T-helper 1 cell (primary cell): ENCODE measurements at places on chromosomes 2 and 18.

GRCh38 chr2:175282886-175283285 lies 101.4 kb upstream of the ATP5MC3 start:
- no peak for DNase-seq

GRCh38 chr2:85162746-85163301 lies 29.6 kb downstream of the TCF7L1 start:
- DNase-seq, result no peak

DNA sequence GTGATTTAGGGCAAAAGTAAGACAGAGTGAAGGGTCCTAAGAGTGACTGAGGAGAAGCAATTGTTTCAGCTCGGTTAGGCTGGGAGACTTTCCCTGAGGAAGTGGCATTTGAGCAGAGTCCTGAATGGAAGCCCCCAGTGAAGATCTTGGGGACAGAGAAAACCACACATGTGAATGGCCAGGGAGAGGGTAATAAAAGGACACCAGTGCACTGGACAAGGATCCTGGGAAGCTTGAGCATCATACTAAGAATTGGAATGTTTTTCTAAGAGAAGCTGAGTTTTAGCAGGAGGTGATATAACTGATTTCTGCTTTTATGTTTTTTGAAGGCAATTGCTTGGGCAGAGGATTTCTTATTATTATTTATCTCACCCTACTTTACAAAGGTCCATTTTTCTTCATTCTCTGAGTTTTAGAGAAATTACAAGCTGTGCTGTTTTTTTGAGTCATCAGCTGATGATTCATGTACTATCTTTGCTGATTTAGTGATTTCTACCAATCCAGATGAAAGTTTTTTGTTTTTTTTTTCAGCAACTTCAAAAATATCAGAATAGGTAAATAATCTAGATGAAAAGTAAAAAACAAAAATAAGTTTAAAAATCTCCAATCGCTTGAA lies 43.5 kb downstream of the MFSD6 start:
- no peak for DNase-seq

GRCh38 chr2:34567128-34567527 lies 968.0 kb upstream of the FAM98A start:
- no peak for DNase-seq

GRCh38 chr18:79402977-79403722 lies 7.4 kb downstream of the NFATC1 start:
- no peak for DNase-seq

DNA sequence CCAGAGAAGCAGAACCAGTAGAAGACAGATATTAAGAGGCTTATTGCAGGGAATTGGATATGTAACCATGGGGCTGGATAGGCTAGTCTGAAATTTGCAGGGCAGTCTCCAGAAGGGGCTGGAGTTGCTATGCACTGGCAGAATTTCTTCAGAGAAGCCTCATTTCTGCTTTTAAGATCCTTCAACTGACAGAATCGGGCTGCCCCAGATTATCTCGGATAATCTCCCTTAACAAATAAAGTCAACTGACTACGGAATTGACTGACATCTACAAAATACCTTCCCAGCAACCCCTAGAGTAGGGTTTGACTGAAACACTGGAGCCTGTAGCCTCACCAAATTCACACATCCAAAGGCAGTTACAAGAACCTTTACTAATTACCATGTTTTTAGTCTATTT lies 136.4 kb downstream of the SOCS6 start:
- no peak for DNase-seq

- DNase-seq, result no peak
These were observed 54.0 kb upstream of the ITPRID2 start for GRCh38 chr2:181837563-181837962.

GRCh38 chr18:63488160-63488559 lies 11.4 kb downstream of the SERPINB5 start:
- no peak for DNase-seq

GRCh38 chr18:61322265-61322873 lies 10.9 kb upstream of the CDH20 start:
- DNase-seq, result no peak

DNA sequence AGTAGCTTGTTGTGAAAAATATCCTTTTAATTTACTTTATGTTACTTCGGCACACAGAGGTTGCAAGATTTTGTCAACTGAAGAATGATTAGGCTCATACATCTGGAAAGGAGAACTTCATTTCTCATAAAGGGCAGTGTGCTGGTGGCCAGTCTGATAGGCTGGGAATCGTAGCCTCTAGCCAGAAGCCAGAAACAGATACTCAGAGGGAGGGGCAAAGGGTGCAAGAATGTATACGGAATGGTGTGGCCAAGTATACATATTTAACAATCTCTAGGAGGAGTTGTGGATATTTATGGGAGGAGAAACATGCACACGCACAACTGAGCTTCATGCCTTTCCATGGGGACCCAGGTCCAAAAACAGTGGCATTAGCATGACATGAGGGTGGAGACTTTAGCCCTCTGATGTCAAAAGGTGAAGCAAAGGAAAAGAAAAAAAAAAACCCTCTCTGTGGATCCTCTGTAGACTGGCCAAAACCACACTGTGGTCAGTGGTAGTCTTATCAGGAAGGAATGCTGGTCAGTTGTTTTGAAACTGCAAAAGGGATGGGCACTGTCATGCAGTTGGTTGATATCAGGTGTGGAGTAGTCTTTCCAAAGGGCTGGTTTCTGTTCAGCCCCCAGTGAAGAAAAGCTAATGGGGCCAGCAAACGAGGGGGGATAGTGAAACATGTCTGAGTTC lies 34.9 kb upstream of the APCDD1 start:
- no peak for DNase-seq

GRCh38 chr2:71299507-71299906 lies 32.1 kb upstream of the ZNF638 start:
- no peak for DNase-seq

DNA sequence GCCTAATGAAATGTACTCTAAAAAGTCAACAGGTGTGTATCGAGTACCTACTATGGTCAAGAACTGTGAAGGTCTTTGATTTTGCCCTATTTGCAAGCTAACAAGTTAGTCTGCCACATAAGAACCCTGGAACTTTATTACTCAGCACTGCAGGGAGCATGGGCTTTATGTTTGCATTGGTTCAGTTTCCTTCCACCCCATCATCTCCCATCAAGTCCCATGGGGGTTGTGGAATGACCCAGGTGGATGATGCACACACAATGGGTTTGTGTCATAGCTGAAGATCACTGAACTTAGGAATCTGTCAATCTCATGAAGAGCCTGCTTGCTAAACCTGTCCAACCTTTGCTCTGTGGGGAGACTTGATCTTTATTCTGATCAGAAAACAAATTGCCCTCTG lies 265.5 kb downstream of the RPRM start:
- DNase-seq, result no peak

GRCh38 chr2:212264187-212264586 lies 274.4 kb downstream of the ERBB4 start:
- DNase-seq, result no peak

DNA sequence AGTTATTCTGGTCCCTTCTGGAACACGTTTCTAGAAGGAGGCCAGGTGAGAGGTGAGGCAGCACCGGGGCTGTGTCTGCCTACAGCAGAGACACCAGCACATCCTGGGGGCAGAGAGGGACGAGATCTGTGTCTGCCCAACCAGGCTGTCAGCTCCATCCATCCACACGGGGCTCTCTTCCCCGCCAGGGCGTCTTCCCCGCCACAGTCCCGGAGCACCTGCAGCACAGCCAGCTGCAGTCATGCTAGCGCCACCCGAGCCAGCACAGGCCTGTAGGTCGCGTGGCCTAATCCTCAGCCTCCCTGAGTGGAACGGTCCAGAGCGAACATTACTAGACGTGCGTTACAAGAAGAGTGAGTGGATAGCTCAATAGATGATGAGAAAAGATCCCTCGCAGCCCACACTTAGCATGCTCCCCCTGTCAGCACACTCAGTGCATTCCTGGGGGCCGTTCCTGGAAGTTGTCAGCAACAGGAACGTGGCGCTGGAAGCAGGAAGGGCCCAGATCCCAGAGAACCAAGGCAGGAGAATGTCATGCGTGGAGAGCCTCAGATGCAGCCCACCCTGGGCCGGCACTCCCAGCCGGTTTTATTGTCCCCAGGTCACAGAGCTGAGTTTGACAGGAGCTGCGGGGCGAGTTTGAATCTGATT lies 179.0 kb downstream of the TWIST2 start:
- DNase-seq, result no peak

- DNase-seq, result no peak
These were observed 2.4 kb downstream of the LRRFIP1 start for GRCh38 chr2:237629739-237630138.
